Hypothalamus (tissue), 51 donors: ENCODE measurements at places on chromosomes 4 and X.

GRCh38 chr4:13706120-13706519, 78.6 kb upstream of the BOD1L1 start:
- DNase-seq = no peak

GRCh38 chr4:181982856-181983255, 260.3 kb upstream of the TENM3 start:
- no peak for DNase-seq

DNA sequence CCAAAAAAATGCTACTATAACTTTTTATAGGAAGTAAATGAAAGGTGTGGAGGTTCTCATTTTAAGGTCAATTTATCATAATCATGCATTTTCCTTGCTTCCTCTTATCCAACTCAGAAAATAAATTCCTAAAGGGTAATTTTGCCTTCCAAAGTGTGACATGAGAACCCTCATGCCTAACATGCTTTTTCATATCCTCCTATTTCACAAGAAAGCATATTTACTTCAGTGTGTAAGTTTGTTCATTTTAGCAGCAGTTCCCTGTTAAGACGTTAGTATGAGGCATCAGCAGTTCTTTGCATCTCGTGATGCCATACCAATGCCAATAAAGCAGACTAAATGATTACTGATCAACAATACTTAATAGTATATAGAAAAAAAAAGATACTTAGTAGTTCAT, 18.4 kb downstream of the WDFY3 start:
- DNase-seq = no peak

DNA sequence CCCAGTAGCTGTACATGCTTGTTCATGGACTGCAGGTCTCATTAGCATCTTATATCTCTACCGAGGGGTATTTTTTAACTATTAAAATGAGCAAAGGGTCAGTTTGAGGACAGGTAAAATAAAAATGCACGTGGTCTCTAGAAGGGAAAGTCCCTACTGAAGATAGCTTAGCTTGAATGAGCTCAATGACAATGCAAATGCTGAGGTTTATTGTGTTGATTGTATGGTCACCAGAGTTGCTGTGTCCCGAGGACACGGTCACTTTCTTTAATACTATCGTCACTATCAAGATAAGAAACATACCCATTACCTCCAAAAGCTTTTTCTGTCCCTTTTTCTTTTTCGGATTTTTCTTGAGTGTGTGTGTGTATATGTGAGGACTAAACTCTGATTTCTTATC, 250.5 kb upstream of the PRKX start:
- DNase-seq = no peak

DNA sequence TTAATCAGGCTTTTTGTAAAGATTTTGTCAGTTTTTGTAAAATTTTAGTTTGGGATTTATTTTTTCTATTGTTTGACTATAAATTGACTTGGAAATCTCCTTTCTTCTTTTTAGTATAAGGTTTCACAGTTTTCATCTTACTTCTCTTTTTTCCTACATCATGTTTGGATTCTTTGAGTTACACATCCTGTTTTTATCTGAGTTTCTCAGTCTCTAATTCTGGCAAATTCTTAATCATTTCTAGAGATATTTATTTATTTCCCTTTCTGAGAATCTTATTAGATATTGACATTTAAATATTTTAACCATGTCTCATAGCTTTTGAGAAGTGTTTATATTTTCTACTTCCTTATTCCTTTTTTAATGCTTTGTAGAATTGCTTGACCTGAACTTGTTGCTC, 20.7 kb downstream of the USP53 start:
- DNase-seq = no peak

- no peak for DNase-seq
Observed at GRCh38 chr4:137408527-137409177, 123.6 kb downstream of the PCDH18 start.

GRCh38 chrX:9859711-9860555, 73.7 kb downstream of the SHROOM2 start:
- DNase-seq = no peak

- DNase-seq = no peak
Observed at GRCh38 chrX:154056770-154057241, 37.1 kb upstream of the IRAK1 start.

GRCh38 chr4:84237008-84237407, 262.1 kb downstream of the NKX6-1 start:
- no peak for DNase-seq

DNA sequence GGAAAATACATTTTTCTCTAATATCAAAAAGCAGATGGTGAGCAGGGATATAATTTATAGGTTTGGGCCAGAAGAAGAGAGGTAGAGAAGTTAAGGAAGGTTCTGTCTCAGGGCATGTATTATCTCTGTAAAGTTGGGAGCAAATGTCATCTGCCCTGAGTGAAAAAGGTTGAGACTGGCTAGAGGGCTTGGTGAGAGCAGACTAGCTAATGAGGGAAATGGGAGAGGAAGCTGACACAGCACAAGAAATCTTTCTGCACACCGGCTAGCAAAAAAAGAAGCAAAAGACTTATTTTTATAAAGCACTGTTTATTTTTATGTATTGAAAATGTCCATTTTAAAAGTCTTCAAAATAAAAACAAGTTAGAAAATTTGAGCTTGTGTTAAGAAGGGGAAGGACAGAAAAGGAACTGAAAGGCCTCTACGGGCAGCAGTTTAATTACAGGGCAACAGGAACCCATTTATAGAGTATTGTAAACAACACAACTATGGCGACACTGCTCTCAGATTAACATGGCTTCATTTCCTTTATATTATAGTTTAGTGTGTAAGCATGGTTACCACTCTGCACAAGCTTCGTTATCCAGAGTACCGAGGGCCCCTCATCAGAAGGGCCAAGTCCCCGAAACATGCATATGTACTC, 17.4 kb downstream of the CD40LG start:
- no peak for DNase-seq

GRCh38 chr4:105147016-105147552, 408 bp downstream of the TET2 start:
- DNase-seq = no peak

- DNase-seq = no peak
Observed at GRCh38 chr4:150368667-150369066, 213.3 kb upstream of the MAB21L2 start.

GRCh38 chr4:27027428-27027827, 166.8 kb downstream of the STIM2 start:
- no peak for DNase-seq
